CD8-positive, alpha-beta memory T cell (primary cell): ENCODE measurements at places on chromosomes 1 and 21. TPM values are rescaled to one million over a fixed set of nuclear protein-coding genes. Genes with fewer than 3 reads are reported as not detected.
A peak's percentile ranks its signal among the peaks of the same experiment; 100 is the strongest.

DNA sequence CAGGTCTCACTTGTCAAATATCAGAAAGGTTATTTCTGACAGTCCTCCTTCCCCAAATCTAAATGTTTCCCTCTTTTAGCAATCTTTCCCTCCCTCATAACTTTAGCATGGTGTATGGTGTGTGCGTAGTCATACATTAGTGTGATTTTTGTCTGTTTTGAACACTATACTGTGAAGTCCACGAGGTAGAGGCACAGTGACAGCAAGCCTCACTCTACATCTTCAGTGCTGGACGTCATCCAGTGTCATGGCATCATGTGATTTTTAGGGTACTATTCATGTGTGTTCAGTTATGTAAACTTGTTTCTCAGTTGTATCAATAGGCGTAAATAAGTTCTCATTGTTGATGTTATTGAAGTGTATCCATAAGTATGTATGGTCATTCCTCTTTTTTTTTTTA lies 39.1 kb downstream of the DYRK1A start:
- no peaks in the 10 kb centered on the region for H3K36me3 ChIP-seq

TUFT1 gene
- 2.3 TPM for total RNA-seq

TSPEAR gene
- not detected for total RNA-seq

GRCh38 chr1:7941437-7941793 lies 776 bp upstream of the TNFRSF9 start:
- DNase-seq = no peak
- no peak overlapping the region for H3K4me3 ChIP-seq
- H3K27me3 ChIP-seq = no peaks in the 10 kb centered on the region
- no peak overlapping the region for H3K27ac ChIP-seq

ZBTB8A gene
- 0.40 TPM for total RNA-seq

GRCh38 chr1:59574085-59574484 lies 240.7 kb upstream of the HOOK1 start:
- DNase-seq = no peak
- H3K27me3 ChIP-seq = no peaks in the 10 kb centered on the region
- no peak overlapping the region for H3K4me3 ChIP-seq
- H3K27ac ChIP-seq = no peak overlapping the region
- peaks cover 21% of the 10 kb centered on the region for H3K4me1 ChIP-seq
- H3K36me3 ChIP-seq = no peaks in the 10 kb centered on the region

OXCT2 gene
- 2.2 TPM for total RNA-seq

GRCh38 chr21:38355992-38356781 lies 99.4 kb downstream of the KCNJ15 start:
- H3K4me3 ChIP-seq = no peak overlapping the region
- H3K36me3 ChIP-seq = no peaks in the 10 kb centered on the region
- peak; percentile 13 for DNase-seq
- H3K4me1 ChIP-seq = no peaks in the 10 kb centered on the region
- no peaks in the 10 kb centered on the region for H3K27me3 ChIP-seq
- no peak overlapping the region for H3K27ac ChIP-seq

DNA sequence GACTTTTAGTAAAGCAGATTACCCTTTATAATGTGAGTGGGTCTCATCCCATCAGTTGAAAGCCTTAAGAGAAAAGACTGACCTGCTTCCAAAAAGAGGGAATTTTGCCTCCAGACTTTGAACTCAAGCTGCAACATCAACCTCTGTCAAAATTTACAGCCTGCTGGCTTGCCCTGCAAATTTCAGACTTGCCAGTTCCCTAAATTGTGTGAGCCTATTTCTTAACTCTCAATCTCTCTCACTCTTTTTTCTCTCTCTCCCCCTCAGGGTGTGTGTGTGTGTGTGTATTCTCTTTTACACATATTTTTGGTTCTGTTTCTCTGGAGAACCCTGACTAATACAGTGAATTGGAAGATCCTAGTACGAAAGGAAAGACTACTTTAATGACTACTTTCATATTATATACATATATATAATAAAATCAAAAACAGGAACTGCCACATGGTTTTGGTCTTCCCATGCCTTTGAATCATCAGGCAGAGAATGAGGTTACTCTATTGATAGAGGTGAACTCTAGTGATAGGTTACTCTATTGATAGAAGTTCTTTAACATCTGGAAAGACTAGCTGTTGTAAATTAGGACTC lies 6.4 kb downstream of the OR2C3 start:
- no peaks in the 10 kb centered on the region for H3K27me3 ChIP-seq
- DNase-seq = no peak
- no peak overlapping the region for H3K4me3 ChIP-seq
- no peaks in the 10 kb centered on the region for H3K36me3 ChIP-seq

HSF2BP gene
- 0.53 TPM for total RNA-seq

GRCh38 chr1:101236516-101237228 lies at the start of gene S1PR1:
S1PR1 (plus strand) TSS chr1:101237019; CDS start chr1:101238985, 1,966 bp downstream.
- peaks cover 39% of the 10 kb centered on the region for H3K4me1 ChIP-seq
- H3K4me3 ChIP-seq = peak within 1 kb of the TSS; percentile 78
- peak; percentile 63 for DNase-seq
